ENCODE measurements at places on chromosomes 1 and 21.

DNA sequence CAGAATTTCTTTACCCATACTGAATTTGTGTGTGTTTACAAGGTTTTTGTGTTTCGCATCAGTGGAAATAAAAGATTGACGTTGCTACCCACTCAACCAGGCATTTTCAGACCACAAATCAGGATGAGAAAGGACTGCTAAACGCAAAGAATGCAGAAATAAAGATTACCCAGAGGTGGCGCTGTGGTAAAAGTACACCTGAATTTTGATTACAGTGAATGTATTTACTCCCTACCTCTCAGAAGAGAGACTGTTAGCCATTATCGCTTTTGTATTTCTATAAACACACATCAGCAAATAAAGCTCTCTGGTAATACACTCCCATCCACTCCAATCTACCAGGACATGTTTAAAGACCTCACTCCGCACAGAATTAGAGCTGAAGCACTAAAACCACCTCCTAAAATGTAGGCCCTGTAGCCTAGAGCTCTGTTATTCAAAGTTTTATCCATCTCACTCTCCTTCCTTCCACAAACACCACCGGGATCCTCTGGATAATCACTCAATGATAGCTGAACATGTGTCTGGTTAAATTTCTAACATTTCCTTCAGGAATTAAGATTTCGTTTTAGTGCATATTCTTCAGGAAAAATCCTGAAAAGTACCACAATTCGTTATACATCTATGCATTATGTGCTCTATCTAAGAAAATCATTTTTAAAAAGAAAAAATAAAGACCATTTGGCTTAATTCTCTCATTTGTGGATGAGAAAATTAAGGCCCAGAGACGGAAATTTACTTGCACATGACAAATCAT lies 2.5 kb upstream of the LMO4 start:
- peak; percentile 59 for DNase-seq

- DNase-seq: no peak
These were observed 6.1 kb upstream of the LYPLA2 start for GRCh38 chr1:23784846-23785245.

GRCh38 chr1:5683446-5683845 lies 308.8 kb downstream of the NPHP4 start:
- no peak for DNase-seq

GRCh38 chr1:2322581-2323211 lies 68.7 kb downstream of the MORN1 start:
- peak; percentile 47 for DNase-seq

GRCh38 chr1:115436596-115436995 lies 98.5 kb upstream of the NGF start:
- DNase-seq: no peak

GRCh38 chr1:170164103-170164763 lies 18.5 kb downstream of the NTMT2 start:
- no peak for DNase-seq

DNA sequence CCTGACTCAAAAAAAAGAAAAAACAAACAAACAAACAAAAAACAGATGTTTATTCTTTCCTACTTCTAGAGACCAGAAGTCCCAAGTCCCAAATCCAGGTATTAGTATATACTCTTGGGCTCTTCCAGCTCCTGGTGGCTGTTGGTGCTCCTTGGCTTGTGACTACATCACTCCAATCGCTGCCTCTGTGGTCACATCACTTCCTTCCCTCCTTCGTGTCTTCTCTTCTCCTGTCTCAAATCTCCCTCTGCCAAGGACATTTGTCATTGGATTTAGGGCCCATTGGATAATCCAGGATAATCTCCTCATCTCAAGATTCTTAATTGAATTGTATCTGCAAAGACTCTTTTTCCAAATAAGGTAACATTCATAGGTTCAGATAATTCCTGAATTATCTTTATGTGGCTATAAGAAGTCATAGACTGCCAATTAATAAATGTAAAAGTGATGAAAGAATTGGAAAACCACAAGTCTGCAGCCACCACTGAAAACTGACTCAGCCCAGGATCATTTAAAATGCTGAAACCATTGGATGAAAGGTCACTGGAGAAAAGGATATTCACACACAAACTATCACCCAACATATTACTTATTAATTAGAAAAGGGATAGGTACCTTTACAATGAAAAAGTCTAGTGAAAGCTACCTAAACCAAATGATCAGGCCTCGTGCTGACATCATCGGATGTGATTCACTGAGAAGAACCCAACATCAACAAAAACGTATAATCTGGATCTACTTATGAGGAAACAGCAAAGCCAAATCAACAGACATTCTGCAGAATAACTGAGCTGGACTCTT lies 67.1 kb downstream of the ZNF281 start:
- DNase-seq: no peak

GRCh38 chr1:10242135-10242534 lies 31.8 kb downstream of the KIF1B start:
- no peak for DNase-seq

- no peak for DNase-seq
These were observed 68.0 kb downstream of the CACHD1 start for GRCh38 chr1:64537942-64538341.

- DNase-seq: no peak
These were observed 27.9 kb downstream of the CHD5 start for GRCh38 chr1:6152181-6152580.

GRCh38 chr1:5109633-5110032 lies 455.2 kb downstream of the AJAP1 start:
- no peak for DNase-seq

- no peak for DNase-seq
These were observed 35.2 kb downstream of the ZNF670 start for GRCh38 chr1:247043406-247043805.

DNA sequence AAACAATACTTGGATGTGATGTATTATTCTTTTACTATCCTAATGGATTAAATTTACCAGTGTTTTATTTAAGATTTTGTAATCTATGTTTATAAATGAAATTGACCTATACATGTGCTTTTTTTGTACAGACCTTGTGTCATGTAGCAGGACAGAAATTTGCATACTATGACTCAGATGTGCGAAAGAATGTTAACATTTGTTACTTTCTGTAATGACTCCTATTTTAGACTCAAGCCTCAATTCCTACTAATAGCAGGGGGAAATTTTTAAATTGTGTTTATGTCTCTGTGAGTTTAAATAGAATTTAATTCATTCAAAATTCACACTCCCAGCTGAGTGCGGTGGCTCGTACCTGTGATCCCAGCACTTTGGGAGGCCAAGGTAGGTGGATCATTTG lies 21.8 kb upstream of the RIMKLA start:
- DNase-seq: no peak

GRCh38 chr1:168163670-168164069 lies 15.1 kb upstream of the TIPRL start:
- DNase-seq: no peak

GRCh38 chr1:115306146-115306545 lies 31.9 kb downstream of the NGF start:
- DNase-seq: no peak
